Peyer's patch (tissue), 4 donors: ENCODE measurements at places on chromosomes 5 and 9. TPM values are rescaled to one million over a fixed set of nuclear protein-coding genes. Genes with fewer than 3 reads are reported as not detected.

The DMRT3 gene
- not detected for total RNA-seq

The TIMD4 gene
- total RNA-seq, result 2.5 TPM

The BTNL8 gene
- 337 TPM for total RNA-seq

GRCh38 chr9:127341152-127341551 is 55.8 kb upstream of the SLC2A8 start:
- H3K4me1 ChIP-seq, result peaks cover 24% of the 10 kb centered on the region
- DNase-seq, result no peak
- no peak overlapping the region for H3K27ac ChIP-seq
- H3K36me3 ChIP-seq, result no peaks in the 10 kb centered on the region
- no peaks in the 10 kb centered on the region for H3K27me3 ChIP-seq

DNA sequence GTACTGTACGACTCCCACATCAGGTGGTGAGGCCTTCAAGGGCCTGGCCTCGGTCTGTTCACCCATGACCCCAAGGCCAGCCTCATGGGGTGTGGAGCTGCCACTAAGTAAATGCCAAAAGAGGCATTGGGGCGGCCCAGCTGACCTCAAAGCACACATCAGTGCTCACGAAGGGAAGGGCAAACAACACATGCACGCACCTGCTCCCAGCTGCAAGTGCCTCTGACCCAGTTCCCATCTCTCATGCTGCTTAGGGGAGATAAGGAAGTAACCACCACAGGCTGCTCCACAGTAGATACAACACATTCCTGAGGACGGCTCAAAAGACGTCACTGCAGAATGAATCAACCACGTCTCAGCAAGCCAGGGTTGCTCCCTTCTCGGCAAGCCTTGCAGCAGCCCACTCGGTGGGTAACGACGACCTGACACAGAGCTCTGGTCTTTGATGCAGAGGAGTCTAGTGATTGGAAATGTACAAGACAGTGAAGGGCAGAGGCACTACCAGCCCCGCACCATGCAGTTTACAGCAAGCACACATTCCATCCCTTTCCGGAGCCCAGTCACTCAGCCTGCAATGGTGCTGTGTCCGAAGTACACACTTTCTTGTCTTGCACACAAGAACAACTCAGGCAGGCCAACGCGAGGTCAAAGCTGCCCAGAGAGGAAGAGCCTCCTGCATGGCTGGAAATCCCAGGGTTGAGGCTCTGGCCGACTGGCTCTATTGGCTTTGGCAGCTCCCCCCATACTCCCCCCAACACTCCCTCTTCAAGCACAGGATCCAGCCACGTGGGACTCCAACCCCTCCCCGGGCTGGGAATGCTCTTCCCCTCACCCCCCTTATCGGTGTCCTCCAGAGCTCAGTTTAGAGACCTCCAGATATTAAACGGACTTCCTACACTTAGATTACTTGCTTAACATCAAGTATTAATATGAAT is 31.8 kb downstream of the FABP6 start:
- no peaks in the 10 kb centered on the region for H3K27me3 ChIP-seq
- no peaks in the 10 kb centered on the region for H3K4me1 ChIP-seq
- no peaks in the 10 kb centered on the region for H3K36me3 ChIP-seq
- H3K4me3 ChIP-seq, result no peak overlapping the region
- no peak for DNase-seq
